ENCODE measurements at places on chromosomes 2 and 18.

- no peaks in the 10 kb centered on the region for H3K4me1 ChIP-seq
- no peak overlapping the region for H3K4me3 ChIP-seq
- no peak for DNase-seq
- H3K27ac ChIP-seq = no peak overlapping the region
- peaks cover 2% of the 10 kb centered on the region for H3K27me3 ChIP-seq
Observed at GRCh38 chr2:191301971-191302370, 56.8 kb downstream of the MYO1B start.

GRCh38 chr2:236971131-236971821, 114.4 kb upstream of the COPS8 start:
- H3K4me3 ChIP-seq = no peak overlapping the region
- H3K4me1 ChIP-seq = peaks cover 38% of the 10 kb centered on the region
- no peak for DNase-seq
- peaks cover 4% of the 10 kb centered on the region for H3K36me3 ChIP-seq
- H3K27me3 ChIP-seq = peaks cover 8% of the 10 kb centered on the region

DNA sequence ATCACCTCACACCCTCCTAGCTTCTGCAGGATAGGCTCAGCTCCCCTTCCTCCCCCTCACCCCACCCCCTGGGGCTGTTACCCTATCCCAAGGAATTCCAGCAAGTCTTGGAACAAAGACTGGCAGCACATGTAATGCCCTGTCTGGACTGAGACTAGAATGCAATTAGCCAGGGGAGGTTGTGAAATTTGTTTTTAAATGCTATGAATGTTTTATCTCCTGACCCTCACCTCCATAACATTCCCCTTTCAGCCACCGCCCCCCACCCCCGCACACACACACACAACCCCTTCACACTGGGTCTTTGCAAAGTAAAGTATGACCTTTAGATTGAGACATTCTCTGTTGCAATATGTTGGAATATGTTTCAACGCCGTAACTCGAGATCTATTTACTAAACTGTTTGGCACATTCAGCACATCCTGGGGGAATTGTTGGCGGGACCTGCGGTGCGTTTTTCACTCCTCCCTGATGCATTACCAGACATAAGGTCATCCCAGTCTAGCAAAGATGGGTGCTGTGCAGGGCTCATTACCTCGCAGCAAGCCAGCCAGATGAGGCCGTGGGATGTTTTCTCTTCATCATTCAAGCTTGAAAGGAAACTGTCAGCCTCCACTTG, 290.7 kb upstream of the SLC14A2 start:
- no peak overlapping the region for H3K4me3 ChIP-seq
- no peaks in the 10 kb centered on the region for H3K4me1 ChIP-seq
- no peaks in the 10 kb centered on the region for H3K27me3 ChIP-seq
- DNase-seq = no peak

DNA sequence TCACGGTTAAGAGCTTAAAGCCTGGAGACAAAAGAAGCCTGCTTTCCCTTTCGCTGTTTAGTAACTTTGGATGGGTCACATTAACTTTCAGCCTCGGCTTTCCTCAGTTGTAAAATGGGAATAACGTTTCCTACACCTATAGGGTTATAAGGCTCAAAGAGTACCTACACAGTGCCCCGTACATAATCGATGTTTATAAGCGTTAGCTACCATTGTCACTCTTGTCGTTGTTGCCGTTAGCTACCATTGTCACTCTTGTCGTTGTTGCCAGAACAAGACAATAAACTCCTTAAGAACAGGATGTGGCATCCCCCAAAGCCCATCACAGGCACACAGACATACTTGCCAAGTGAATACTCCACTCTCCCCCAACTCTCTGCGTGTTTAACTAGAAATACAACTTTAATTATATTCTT, 901 bp upstream of the MFSD6 start:
- peaks cover 29% of the 10 kb centered on the region for H3K4me1 ChIP-seq
- H3K4me3 ChIP-seq = peak overlapping the region; percentile 75
- H3K36me3 ChIP-seq = peaks cover 13% of the 10 kb centered on the region
- no peak overlapping the region for H3K27ac ChIP-seq
- H3K27me3 ChIP-seq = no peaks in the 10 kb centered on the region

DNA sequence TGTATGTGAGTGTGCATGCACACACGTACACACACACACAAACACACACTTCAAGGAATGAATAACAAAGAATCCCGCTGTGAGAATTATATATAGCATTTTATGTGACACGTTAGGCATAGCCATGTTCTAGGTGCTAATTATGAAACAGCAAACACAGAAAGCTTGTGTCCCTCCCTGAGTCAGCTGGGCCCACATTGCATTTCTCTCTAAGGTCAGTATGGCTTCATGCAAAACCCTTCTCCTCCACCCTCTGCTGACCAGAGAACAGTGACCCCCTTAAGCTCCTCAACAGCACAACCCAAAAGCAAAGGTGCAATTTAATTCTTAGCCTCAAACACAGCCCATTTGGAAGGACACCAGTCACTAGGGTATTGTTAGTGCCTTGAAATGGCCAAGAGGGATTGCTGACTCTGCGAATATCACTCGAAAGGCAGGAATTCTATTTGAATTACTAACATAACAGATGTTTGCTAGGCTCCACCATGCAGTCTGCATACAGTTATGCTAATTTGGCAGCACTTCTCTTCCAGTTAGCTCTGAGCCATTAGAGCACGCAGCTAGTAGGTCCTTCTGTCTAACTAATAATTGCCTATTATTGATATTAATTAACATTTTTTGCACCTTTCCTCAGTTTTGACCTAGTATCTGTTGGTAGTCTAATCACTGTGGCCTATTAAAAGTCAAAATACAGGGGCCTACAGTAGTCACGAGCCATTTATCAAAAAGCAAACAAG, 149.0 kb downstream of the LNPK start:
- no peaks in the 10 kb centered on the region for H3K36me3 ChIP-seq
- peaks cover 4% of the 10 kb centered on the region for H3K27me3 ChIP-seq
- H3K27ac ChIP-seq = no peak overlapping the region
- no peaks in the 10 kb centered on the region for H3K4me1 ChIP-seq

DNA sequence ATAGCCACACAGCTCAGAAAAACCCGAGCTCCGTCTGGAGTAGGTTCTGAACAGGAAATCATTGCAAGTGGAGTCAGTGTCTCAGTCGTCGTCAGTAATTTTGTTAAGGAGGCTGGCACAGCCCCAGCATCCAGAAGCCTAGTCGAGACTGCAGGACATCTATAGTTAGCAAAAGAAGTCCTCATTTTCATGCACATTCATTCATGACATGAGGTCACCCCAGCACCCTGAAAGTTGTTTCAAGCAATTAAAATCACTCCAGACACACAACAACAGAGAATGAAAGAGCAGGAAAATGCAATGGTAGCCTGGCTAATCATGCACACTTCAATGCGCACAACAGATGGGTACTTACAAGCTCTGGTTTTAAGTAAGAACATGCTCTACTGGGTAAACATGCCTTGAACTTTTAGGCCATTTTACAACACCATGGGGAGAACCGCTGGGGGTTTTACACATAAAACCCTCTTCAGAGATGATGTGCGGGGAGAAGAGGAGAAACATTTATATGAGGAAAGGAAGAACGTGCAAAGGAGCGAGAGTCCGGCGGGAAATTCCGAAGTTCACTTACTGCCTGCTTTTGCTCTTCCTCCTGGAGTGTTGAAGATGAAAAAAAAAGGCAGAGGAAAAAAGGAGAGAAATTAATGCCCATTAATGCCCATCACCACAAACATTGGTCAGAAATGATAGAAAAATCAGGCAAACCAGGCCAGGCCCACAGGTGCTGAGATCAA, 77.4 kb upstream of the DNMT3A start:
- H3K27ac ChIP-seq = no peak overlapping the region
- no peaks in the 10 kb centered on the region for H3K27me3 ChIP-seq
- no peak overlapping the region for H3K4me3 ChIP-seq
- no peak for DNase-seq
- peaks cover 20% of the 10 kb centered on the region for H3K36me3 ChIP-seq

DNA sequence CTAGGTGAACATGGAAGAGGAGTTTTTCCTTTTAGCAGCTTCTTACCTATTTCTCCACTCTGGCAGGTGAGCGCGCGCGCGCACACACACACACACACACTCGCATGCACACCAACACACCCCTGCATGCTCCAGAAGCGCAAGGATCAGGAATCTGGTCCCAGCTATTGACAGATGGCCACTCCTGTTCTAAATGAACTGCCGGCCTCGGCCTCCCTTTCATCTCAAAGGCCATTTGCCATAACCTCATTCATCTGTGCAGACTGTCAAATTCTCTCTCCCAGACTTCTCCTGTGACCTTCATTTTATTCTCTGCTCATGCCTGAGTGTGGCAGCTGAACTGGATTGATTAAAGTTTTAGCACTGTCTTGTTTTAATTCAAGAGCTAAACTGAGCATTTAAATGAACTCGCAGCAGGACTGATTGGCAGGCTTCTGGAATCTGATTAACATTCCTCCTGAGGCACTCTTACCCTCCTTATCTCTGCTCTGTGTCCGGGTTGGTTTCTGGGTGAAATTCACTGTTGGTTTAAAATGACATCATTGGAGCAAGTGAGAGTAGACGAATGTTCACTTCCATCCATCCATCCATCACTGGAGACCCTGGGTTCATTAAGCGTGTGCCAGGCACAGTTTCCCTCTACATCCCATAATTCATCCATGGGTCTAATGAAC, 58.8 kb downstream of the FECH start:
- no peak overlapping the region for H3K4me3 ChIP-seq
- H3K36me3 ChIP-seq = no peaks in the 10 kb centered on the region
- H3K27ac ChIP-seq = no peak overlapping the region

DNA sequence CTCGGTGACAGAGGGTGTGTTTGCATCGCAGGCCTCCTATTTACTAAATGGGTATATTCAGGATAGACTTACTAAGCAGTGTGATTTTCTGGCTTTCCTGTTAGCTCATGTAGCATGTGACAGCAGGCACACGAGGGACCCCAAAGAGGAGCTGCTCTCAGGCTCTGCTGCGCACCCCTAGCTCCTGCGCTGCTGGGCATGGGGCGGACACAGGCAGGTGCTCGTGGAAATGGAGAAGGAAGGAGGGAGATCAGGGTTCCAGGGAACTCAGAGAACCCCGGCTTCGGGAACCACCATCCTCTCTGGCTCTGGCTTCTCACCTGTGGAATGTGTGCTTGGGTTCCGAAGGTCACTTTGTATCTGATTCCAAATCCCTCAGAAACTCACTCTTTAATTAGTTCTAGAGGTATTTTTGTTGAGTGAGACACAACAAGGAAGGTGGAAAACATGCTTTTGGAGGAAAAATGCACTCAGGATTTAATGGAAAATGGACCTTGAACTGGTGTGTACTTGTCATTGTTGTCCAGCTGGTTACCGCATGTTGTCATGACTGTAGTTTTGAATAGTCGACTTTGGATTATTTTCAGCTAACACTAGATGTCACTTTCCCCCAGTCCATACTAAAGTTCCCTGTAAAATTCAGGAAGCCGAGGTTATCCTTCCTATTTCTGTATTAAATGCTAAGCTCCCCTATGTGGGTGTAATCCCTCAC, 3.5 kb downstream of the SNTG2 start:
- H3K36me3 ChIP-seq = no peaks in the 10 kb centered on the region
- no peak overlapping the region for H3K4me3 ChIP-seq
- peaks cover 51% of the 10 kb centered on the region for H3K27me3 ChIP-seq
- DNase-seq = no peak

GRCh38 chr18:3715231-3716080, 265.5 kb downstream of the TGIF1 start:
- peaks cover 5% of the 10 kb centered on the region for H3K27me3 ChIP-seq
- H3K27ac ChIP-seq = no peak overlapping the region
- H3K4me1 ChIP-seq = peaks cover 3% of the 10 kb centered on the region
- H3K4me3 ChIP-seq = no peak overlapping the region

DNA sequence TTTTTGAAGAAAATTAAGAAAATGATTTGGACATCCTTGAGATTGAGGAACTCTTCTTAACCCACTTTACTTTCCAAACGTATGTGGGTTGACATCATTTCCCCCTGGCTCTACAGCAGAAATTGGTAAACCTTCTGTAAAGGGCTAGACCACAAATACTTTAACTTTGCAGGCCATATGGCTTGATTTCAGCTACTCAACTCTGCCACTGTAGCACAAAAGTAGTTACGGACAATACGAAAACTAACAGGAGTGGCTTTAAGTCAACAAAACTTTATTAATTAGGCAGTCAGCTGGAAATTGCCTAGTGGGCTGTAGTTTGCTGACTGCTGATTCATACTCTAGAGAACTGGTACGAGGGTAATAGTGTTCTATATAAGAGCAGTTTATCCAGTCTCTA, 83.2 kb upstream of the DTNB start:
- DNase-seq = no peak
- H3K27me3 ChIP-seq = no peaks in the 10 kb centered on the region
- no peak overlapping the region for H3K4me3 ChIP-seq
- H3K4me1 ChIP-seq = peaks cover 17% of the 10 kb centered on the region
- peaks cover 60% of the 10 kb centered on the region for H3K36me3 ChIP-seq

- H3K4me3 ChIP-seq = no peak overlapping the region
- DNase-seq = no peak
- H3K27ac ChIP-seq = no peak overlapping the region
- H3K36me3 ChIP-seq = peaks cover 7% of the 10 kb centered on the region
- H3K4me1 ChIP-seq = peaks cover 39% of the 10 kb centered on the region
Observed at GRCh38 chr2:86201671-86202335, 2.5 kb downstream of the MRPL35 start.

DNA sequence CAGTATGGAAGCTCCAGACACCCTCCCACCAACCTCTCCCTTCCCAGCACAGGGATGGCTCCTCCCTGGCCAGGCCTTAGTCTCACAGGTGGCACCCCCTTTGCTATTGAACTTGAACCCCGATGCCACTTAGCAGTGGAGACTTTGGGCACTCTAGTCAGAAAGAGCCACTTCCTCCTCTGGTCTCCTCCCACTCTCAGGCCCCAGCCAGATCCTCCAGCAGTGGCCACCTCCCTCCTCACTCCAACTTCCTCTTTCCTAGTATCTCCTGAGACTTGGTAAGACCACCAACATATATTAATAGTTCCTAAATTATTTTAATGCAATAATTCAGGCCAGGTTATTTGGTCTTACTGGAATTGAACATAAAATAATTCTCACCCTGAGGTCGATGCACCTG, 437.2 kb upstream of the ID2 start:
- peaks cover 10% of the 10 kb centered on the region for H3K36me3 ChIP-seq
- DNase-seq = no peak
- no peak overlapping the region for H3K27ac ChIP-seq
- H3K4me3 ChIP-seq = no peak overlapping the region

DNA sequence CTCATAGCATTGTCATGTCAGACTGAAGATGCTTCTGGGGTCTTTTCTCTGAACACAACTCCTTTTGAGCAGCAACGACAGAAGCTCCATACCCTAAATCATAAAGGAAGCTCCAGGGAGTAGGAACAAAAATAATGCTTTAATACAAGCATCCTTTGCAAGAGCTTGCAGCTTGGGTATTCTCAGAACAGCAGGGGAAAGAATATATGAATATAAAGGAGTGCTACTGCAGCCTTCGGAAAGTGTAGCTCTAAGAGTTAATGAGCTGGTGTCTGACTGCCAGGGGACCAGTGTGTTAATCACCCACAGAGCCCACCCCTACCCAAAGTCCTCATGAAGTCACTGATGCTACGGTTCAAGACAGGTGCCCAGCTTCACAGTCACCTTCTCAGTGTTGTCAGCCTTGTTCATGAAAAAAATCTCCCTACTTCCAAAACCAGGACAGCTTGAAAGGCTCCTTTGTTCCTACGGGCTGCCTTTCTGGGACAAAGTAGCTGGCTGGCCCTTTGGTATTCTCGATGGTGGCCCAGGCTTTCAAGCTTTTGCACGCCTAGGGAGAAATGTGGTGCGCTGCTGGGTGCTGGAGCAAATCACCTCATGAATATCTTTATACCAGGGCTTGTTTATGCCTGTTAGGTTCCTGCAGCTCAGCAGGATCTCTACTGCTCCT, 259.7 kb downstream of the CMPK2 start:
- no peak overlapping the region for H3K27ac ChIP-seq
- DNase-seq = no peak
